Right cardiac atrium (tissue), 5 donors: ENCODE measurements at places on chromosomes 12 and 14. TPM values are rescaled to one million over a fixed set of nuclear protein-coding genes. Genes with fewer than 3 reads are reported as not detected.

SYT10 gene
- total RNA-seq = 0.08 TPM

FGD4 gene
- total RNA-seq = 12.5 TPM

ZC3H14 gene
- total RNA-seq = 45.5 TPM

CELA1 gene
- not detected for total RNA-seq

KLRC2 gene
- total RNA-seq = not detected

NKX2-8 gene
- total RNA-seq = not detected

DTX1 gene
- total RNA-seq = 4.9 TPM

B4GALNT3 gene
- 43.1 TPM for total RNA-seq

GRCh38 chr12:122282061-122282460 lies 15.8 kb upstream of the VPS33A start:
- no peak for DNase-seq

GRCh38 chr14:90611936-90612335 lies 204.3 kb downstream of the TTC7B start:
- no peak for DNase-seq

GRCh38 chr12:132597333-132598316 lies 12.8 kb downstream of the LRCOL1 start:
- DNase-seq = no peak

- no peak for DNase-seq
Observed at GRCh38 chr12:71392521-71393145, 47.0 kb upstream of the LGR5 start.

- DNase-seq = no peak
Observed at GRCh38 chr12:27498149-27498548, 25.9 kb upstream of the PPFIBP1 start.

DNA sequence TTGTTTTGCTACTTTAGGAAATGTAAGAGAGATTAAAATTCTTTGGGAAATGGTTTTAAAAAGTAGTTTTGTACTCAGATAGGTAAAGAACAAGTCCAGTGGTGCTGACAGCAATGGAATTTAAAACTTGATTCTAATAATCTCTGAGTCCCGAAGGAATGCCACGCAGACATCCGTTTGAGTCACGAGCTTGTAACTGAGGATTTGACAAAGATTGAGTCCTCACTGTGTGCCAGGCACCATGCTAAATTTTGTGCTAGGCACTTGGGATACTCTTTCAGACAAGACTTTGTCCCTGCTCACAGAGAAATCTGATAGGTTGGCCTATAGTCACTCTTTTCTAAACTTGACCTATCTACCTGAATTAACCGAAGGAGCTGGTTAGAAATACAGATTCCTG lies 12.7 kb downstream of the FLRT2 start:
- no peak for DNase-seq

- DNase-seq = no peak
Observed at GRCh38 chr12:105214670-105215375, 21.2 kb downstream of the APPL2 start.

GRCh38 chr14:36647417-36647823 lies 14.2 kb upstream of the PAX9 start:
- no peak for DNase-seq

GRCh38 chr14:92945959-92946846 lies 23.3 kb downstream of the CHGA start:
- peak; percentile 84 for DNase-seq

- DNase-seq = no peak
Observed at GRCh38 chr12:90211017-90211416, 502.4 kb upstream of the ATP2B1 start.

GRCh38 chr12:3263939-3264922 lies 187.1 kb downstream of the TSPAN9 start:
- DNase-seq = peak; percentile 82

- DNase-seq = no peak
Observed at GRCh38 chr12:11623382-11623781, 26.1 kb upstream of the ETV6 start.

GRCh38 chr14:61803755-61804154 lies 41.5 kb downstream of the SNAPC1 start:
- DNase-seq = no peak

DNA sequence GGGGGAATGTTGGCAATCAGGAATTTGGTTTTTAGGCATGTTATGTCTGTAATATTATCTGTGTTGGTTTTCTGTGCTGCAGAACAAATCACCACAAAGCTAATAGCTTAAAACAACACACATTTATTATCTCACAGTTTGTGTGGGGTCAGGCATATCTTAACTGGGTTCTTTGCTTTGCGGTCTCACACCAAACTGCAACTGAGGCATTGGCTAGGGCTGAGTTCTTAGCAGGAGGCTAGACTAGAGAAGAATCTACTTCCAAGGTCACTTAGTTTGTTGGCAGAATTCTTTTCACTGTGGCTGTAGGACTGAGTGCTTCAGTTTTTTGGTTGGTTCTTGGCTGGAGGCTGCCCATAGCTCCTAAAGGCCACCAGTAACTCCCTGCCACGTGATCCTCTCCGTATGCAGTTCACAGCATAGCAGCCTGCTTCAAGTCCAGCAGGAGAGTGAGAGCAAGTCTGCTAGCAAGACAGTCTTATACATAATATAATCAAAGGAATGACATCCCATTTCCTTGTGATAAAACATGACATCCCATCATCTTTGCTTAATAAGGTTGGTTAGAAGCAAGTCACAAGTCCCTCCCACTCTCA lies 21.6 kb downstream of the ATF1 start:
- DNase-seq = no peak

GRCh38 chr12:108090932-108091678 lies 38.0 kb upstream of the WSCD2 start:
- DNase-seq = no peak

GRCh38 chr14:79466938-79467527 lies 744.3 kb downstream of the DIO2 start:
- DNase-seq = no peak

DNA sequence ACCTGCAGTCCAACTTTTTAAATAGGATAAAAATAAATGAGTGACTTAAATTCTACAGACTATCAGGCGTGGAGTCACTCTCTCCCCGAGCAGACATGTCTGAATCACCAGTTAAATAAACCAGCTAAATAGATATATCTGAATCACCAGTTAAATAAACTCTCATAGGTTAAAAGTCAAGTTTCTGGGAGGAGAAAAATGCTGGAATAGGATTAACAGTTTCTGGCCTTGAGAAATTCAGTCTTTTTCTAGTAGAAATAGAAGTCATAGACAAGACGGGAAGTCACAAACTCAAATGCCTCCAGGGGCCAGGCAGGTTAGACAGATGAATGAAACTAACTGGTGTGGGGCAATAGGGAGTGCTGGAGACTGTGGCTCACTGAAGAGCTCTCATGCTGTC lies 258.6 kb upstream of the TMEM132C start:
- no peak for DNase-seq

DNA sequence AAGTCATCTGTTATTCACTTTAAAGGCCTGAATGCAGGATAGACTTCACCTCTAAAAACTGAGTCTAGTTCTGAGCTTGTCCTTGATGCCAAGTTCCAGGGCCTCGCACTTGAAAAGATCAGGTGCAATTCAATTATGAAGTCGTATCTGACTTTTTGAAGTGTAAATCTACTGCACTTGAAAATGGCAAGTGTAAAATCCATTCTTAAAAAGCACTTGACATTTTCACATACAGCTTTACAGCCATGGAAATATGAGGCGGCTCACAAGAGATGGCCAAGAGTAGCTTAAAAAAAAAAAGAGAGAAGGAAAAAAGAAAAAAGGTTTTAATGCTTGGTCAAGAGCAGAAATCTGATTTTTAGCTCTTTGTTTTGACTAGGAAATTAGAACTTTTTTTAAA lies 172.5 kb downstream of the GXYLT1 start:
- DNase-seq = no peak

DNA sequence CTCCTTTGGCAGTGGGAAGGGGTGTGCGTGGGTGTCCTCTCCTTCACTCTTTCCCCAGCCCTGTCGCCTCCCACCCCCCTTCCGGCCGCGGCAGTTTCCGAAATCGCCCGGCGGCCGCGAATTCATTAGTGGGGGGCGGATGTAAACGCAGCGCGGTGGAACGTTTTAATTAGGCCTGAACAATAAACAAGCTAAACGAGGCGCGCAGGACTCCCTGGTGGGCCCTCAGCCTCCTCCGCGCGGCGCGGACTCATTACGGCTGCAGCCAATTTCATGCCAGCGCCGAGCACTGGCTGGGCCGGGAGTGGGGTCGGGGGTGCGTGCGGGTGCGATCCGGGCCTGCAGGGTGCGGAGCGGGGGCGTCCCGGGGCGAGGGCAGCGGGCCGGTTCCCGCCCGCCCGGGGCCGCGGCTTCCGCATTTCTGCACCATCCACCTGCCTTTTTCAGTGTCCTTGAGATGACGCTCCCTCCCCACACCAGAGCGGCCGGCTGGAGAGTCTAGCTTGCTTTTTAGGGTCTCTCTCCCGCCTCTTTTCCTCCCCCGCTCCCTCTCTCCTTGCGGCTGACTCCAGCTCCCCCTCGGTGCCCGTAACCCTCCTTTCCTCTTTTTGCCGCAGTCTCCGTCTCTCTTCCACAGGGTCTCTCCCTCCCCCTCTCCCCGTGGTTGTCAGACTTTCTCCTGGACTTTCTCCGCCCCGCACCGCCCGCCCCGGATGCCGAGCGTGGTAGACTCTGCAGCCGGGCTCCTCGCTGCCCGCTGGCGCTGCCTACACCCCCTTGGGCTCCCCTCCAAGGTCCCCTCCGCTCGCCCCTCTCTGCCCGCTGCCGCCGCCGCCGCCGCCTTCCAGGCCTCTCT lies at the start of gene CISTR:
TSS of gene CISTR (minus strand) at position 644 of the 856 bp plus-strand sequence.
- DNase-seq = peak; percentile 72

GRCh38 chr12:124790650-124791400 lies 72.8 kb downstream of the SCARB1 start:
- DNase-seq = no peak
